Hematopoietic multipotent progenitor cell treated with erythropoietin and hydrocortisone succinate and interleukin-3 and kit ligand, for 17 days (in vitro differentiated cells): ENCODE measurements at places on chromosomes 12 and 14.

DNA sequence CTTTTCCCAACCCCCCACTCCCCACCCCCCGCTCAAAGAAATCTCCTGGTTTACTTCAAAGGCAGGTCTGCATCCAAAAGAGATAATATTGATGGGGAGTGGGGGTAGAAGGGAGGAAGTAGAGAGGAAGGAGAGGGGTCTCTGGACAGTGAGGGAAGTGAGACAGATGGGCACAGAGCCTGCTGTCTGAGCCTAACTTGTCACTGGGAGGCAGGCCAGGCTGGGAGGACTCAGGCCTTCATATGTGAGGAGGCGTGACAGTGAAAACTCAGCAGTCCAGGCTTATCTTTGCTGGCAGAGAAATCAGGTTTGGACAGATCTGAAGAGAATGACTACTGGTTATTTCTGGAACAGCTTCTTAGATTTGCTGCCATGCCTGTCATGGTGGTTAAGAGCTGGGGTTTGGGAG, 192.3 kb downstream of the NUAK1 start:
- no peak for DNase-seq

GRCh38 chr12:121839993-121840761, 18.5 kb downstream of the HPD start:
- DNase-seq = no peak

DNA sequence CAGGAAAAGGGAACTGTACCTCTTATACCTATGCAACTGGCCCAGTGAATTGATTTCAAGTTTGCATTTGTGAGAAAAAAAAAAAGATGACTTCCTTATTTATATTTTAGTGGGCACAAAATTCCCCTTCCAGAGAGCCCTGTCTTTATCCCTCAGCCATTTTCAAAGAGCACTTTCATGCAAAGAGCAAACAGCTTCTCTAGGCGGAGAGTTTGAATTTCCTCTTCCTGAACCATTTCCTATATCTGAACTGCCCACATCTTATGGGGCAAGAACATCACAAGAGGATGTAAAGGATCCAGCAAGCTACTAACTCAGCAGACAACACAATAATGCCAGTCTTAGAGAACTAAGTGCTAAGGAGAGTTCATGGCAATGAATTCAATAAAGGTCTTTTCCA, 22.3 kb upstream of the PLXNC1 start:
- no peak for DNase-seq

GRCh38 chr14:68627868-68628604, 164.8 kb downstream of the ZFP36L1 start:
- DNase-seq = no peak
